ENCODE measurements at places on chromosomes 2 and 18.
A peak's percentile ranks its signal among the peaks of the same experiment; 100 is the strongest.

GRCh38 chr2:186307871-186308270, 178.2 kb upstream of the ZC3H15 start:
- DNase-seq, result no peak

- DNase-seq, result no peak
These were observed 89.6 kb downstream of the BCL2 start for GRCh38 chr18:63229971-63230370.

GRCh38 chr2:175662335-175662734, 339.7 kb downstream of the LNPK start:
- DNase-seq, result no peak

DNA sequence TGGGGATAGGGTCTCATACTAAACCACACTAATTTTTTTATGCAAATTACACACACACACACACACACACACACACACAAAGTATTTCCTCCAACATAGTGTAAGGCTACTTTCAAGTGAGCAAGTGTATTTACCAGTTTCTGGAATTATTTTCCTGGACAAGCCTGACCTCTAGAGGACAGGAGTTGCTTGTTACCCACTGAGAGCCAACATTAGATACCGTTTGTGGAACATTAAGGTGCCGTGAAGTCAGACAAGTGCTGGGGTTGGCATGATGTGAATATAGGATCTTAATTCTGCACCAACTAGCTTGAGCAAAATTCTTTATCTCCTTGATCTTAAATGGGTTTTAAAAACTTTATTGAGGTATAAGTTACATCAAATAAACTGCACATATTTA, 39.3 kb upstream of the SERPINB2 start:
- no peak for DNase-seq

DNA sequence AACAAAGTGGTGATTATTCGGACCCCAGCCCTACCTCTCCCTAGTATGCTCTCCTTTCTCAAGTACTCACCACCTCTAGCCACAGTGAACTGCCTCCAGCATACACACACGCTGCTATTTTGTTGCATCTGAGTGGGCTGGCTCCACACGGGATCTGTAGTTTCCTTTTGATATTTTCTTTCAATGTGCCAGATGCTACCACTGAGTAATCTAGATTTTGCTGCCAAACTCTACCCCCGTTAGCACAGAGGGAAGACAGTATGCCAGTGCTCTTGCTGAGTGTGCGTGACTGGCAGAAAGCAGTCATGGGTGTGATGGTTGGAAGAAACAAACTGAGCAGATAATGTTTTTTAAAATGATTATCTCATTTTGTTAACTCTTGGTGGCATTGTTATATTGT, 11.6 kb downstream of the CFLAR start:
- peak; percentile 37 for DNase-seq

GRCh38 chr2:130820279-130820861, 16.3 kb upstream of the ARHGEF4 start:
- DNase-seq, result no peak

- DNase-seq, result no peak
These were observed 106.3 kb downstream of the C2orf74 start for GRCh38 chr2:61268249-61268648.

DNA sequence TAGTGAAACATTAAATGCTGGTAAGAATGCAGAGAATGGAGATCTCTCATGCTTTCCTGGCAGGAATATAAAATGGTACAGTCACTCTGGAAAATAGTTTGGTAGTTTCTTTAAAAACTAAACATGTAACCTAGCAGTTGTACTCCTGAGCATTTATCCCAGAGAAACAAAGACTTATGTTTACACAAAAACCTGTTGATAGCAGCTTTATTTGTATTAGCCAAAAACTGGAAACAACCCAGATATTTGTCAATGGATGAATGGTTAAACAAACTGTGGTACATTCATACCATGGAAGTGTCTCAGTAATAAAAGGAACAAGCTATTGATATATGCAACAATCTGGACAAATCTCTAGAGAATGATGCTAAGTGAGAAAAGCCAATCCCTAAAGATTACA, 81.7 kb upstream of the CTAGE1 start:
- no peak for DNase-seq

- no peak for DNase-seq
These were observed 211.1 kb downstream of the HDAC4 start for GRCh38 chr2:239189711-239190131.
